Stimulated activated CD8-positive, alpha-beta memory T cell treated with anti-CD3 and anti-CD28 coated beads, Interleukin-4, amount 100 ng/mL, for 24 hours (primary cell): ENCODE measurements at places on chromosomes 13 and 19.

GRCh38 chr19:31214997-31215396 is 134.2 kb downstream of the TSHZ3 start:
- DNase-seq: no peak

GRCh38 chr19:45999653-46000121 is 4.4 kb downstream of the CCDC61 start:
- DNase-seq: no peak

- DNase-seq: no peak
These were observed 69.6 kb downstream of the RNASEH2B start for GRCh38 chr13:50979187-50979586.

DNA sequence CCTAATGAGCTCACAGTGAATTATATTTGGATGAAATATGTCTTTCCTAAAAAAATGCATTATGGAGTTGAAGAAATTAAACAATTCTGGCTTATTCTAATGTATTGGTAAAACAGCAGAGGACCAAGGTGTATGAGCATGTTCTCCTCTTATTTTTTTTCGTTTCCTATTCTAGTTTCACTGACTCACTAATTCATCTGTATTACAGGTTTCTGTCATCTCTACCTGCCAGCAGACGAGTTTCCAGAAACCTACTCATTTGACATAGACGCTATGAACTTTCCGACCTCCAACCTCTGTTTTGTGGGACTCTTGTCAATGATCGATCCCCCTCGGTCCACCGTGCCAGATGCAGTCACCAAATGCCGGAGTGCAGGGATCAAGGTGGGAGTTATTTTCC is 20.3 kb downstream of the ATP12A start:
- DNase-seq: no peak

DNA sequence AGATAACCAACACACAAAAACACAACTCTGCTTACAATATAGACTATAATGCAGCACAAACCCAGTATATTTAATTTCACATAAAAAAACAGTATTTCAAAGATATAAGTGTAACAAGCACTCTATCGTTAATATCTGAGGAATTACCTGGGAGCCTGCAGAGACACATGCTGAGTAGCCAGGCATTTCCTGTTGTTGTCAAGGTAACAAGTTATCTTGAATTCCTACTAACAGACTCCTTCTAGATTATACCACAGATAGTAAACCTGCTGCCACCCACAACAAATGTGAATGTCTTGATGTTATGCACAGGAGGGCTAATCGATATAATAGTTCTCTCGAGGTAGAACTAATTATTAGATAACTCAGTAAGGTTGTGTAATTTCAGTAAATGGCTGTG is 826.0 kb upstream of the PRR20A start:
- DNase-seq: no peak

DNA sequence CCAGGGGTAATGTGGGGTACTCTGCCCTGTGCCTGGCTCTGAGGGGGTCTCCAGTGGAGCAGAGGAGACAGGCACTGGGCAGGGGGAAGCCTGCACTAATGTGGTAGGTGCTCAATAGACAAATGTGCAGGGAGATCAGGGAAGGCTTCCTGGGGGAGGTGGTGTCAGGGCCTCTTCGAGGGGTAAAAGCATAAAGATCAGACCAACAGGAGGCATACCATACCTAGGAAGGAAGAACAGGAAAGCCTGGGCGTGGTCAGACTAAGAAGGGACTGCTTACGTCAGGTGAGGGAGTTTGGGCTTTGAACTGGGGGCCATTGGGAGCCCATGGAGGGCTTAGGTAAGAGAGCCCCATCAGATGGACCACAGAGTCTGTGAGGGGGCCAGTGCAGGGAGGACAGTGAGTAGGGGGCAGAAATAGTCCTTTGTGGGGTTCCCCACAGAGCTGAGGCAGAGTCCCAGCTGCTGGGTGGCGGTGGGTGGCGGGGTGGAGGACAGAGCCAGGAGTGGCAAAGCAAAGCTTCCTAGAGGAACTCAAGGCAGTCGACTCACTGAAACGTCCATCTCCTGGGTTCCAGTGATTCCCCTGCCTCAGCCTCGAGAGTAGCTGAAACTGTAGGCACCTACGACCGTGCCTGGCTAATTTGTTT is 8.8 kb downstream of the PRR36 start:
- DNase-seq: no peak

- no peak for DNase-seq
These were observed 1.9 kb upstream of the TSC22D1 start for GRCh38 chr13:44578067-44578400.

GRCh38 chr19:28595722-28596480 is 617.0 kb downstream of the UQCRFS1 start:
- DNase-seq: no peak

DNA sequence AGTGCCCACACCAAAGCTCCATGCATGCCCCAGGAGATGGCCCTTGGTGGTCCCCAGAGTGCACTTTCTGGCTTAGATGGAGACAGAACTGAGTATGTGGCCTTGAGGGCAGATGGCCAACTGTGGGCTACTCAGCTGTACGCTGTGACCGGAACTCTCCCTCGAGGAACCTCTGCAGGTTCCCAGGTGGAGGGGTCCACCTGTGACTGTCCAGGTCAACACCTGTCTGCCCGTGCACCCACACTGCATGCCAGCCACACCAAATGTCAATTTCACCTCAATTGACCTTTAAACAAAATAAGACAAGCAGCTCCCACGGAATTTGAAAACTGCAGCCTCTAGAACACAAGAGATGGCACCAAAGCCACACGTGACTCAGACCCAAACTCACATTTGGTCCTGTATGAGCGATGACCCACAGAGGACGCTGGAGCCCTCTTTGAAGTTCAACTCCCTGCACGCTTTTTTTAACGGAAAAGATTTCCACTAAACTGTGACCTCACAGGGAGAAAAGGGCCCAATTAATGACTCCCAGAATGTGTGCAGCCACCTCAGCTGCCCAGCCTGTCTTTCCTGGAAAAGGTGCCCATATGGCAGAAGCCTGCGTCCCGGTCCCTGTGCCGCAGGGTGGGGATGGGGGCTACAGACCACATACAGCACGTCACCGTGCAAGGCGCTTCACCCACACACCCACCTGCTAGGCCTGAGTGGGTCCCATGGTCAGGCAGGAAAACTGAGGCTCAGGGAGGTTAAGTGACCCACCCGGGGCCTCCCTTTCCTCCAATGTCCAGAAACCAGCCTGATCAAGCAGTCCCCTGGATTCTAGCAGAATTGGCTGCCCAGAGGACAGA is 47.7 kb downstream of the KLF2 start:
- no peak for DNase-seq

DNA sequence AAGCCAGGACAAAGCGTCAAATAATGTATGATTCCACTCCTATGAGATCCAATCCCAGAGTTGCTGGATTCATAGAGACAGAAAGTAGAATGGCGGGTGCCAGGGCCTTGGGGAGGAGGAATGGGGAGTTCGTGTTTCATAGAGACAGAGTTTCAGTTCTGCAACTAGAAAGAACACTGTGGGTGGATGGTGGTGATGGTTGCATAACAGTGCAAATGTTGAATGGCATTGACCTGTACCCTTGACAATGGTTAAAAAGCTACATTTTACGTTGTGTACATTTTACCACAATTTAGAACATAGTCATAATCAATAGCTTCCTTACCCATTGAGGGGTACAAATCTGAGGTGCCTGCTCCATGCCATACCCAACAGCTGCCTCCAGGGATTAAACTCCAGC is 33.4 kb downstream of the MBD3L2B start:
- DNase-seq: no peak

DNA sequence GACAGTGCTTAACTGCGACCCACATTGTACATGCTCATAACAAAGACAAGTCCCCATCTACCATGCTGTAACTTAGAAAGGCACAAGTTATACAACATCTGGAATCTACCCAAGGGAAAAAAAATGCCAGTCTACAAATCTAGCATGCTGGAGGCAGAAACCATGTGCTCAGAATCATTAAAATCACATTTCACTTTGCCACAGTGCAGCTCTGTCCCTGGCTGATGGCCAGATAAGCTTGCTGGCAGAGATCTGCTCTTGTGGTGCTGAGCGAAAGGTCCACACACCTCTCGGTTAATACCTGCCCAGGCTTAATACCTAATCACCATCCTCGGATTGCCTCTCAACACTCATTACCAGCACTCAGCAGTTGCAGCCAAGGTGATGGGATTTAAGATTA is 74.1 kb upstream of the UQCRFS1 start:
- no peak for DNase-seq

DNA sequence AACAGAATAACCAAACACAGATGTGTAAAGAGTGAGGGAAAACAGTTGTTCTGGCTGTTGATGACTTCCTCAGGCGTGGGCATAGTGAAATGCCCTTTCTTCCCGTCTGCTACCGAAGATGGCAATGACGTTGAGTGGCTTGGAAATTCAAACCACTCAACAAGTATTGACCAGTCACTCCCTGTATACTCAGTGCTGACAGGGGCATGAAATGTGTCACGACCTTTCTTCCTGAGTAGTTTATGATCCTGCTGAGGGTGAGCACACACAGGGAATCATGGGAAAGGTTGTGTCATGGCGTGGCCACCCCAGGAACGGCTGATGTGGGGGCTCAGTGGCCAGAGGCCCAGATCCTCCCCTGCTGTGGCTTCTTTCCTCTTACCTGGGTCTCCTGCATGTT is 87.8 kb upstream of the C1QTNF9B start:
- DNase-seq: no peak

DNA sequence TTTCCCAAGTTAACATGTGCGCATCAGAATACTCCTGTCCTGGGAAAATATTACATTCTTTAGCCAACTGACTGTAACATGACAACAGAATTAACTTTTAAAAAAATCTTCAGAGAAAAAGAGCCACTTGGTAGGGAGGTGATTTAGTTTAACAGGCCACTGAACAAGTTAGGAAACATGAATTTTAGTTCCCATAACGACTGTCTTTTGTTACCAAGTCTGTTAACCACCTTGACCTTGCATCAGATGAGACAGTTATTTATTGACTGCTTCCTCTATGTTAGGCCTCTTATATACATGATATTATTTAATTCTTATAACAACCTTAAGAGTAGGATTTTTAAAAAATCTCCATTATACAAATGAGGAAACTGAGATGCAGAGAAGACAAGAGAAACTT is 268.6 kb downstream of the NDFIP2 start:
- DNase-seq: no peak

DNA sequence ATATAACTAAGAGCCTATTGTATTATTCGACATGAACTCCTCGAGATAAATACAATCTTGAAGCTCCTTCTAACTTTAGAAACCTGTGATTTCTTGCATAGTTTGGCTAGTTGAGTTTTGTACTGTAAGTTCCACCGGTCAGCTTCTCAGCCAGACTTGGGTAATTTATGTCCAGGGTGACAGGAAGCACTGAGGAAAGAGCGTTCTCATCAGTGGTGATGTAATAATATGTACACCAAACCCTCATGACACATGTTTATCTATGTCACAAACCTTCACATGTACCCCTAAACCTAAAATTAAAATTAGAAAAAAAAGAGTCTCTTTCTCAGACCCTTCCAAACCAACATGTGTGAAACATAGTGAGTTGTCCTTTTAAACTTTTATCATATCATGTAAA is 205.7 kb downstream of the KCNRG start:
- DNase-seq: no peak

DNA sequence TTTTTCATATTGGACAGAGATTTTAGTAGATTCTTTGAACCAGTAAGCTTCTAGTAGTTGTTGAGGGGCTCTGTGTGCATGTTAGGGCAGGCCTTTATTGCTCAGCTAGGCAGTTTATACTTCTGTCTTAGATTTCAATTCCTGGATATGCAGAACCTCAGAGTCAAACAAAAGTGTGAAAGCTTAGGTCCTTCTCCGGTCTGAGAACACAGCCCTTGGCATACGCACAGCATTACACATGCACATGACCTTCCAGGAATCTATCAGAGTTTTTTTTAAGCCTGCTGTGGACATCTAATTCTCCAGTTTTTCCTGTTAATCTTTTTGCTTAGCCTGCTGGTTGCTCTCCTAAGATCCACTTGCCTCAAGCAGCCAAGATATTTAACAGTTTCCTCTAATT is 77.9 kb upstream of the KL start:
- no peak for DNase-seq

- no peak for DNase-seq
These were observed 14.1 kb downstream of the PNPLA6 start for GRCh38 chr19:7549429-7550148.

GRCh38 chr13:73531014-73531413 is 472.2 kb downstream of the KLF5 start:
- no peak for DNase-seq
